Bronchial epithelial cell (primary cell): ENCODE measurements at places on chromosomes 12 and 14.

DNA sequence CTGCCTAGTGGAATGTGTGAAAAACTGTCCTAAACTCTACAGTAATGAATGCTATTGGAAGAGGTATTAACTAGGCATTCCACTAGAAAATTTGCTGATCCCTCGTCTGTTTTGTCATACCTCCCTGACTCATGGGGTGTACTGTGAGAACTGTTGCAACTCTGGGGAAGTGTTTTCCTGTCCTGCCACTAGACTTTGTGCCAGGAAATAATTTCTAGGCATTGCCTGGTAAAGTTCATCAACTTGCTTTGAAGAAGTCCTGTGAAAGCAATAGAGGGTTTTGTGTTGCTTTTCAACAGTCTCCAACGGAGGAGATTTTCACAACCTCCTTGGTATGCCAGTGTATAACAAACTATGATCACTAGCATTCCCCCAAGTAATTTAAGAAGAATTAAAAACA lies 139.9 kb downstream of the AKAP6 start:
- DNase-seq, result peak; percentile 91

DNA sequence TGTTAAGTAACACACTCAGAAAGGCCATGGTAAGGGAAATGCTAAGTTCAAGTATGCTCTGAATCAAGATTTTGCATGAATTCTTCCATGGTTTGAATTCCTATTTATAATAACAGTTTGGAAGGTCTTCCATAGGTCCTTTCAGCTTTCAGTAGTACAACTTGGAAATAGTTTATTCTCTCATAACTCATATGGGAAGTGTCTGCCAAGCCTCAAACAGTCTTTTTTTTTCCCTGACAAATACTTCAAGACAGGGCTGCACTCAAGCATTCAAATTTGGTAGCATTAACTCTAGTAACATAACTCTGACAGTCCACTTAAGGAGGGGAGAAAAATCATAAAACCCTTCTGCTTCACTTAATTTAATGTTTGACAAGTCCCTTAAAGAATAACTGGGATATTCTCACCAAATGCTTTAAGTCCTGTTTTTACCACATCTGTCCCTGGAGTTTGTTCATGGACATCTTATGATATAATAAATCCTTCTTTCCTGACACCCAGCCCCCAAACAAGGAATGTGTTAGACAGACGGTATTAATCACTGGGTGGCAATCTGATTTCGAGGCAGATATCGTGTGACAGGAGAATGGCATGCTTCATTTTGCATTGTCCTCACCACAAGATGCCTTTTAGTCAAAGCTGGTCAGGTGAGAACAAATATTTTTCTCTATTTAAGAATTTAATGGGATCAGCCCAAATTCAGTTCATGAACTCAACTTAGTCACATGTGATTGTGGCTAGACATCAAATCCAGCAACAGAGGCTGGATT lies 165.7 kb downstream of the BMP4 start:
- DNase-seq, result no peak

GRCh38 chr12:23813206-23813605 lies 136.3 kb downstream of the SOX5 start:
- DNase-seq, result no peak

GRCh38 chr14:34103176-34103575 lies 152.3 kb upstream of the EGLN3 start:
- DNase-seq, result no peak

GRCh38 chr14:29232711-29233110 lies 466.1 kb downstream of the FOXG1 start:
- DNase-seq, result no peak

GRCh38 chr14:35826952-35827416 lies 846 bp downstream of the BRMS1L start:
- no peak for DNase-seq

DNA sequence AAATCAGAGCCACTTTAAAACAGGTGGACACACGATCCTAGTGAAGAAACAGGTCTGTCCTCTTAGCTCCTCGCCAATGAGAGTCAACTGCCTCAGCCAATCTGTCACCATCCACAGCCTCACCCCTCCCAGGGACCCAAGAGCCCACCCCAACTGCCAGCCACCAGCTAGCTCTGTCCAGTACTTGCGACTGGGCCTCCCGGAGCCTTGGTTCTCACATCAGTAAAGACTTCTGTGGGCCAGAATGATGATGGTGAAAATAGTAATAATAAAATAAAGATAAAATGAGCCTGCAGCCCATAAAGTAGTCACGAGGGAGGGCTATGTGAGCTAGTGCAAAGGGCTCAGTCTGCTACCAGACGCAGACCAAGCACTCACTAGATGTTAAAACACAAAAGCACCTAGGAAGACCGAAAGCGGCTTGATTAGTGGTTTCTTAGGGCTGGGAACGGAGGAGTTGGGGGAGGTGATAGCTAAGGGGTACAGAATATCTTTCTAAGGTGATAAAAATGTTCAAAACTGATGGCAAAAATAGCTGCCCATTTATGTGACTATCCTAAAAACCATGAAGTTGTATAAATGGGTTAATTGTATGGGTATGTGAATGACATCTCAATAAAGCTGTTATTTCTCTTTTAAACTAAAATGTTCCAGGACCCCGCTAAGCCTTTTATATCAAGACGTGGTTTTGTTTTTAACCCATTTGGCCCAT lies 39.8 kb downstream of the ACTN1 start:
- DNase-seq, result no peak
